ENCODE measurements at places on chromosomes 13 and 19. TPM values are rescaled to one million over a fixed set of nuclear protein-coding genes. Genes with fewer than 3 reads are reported as not detected.
A peak's percentile ranks its signal among the peaks of the same experiment; 100 is the strongest.

CEACAM21 gene
- 0.50 TPM for total RNA-seq

CADM4 gene
- total RNA-seq: 17.3 TPM

PLPP2 gene
- total RNA-seq: 45.1 TPM

KIR3DL1 gene
- total RNA-seq: not detected

TLE6 gene
- total RNA-seq: 2.7 TPM

- DNase-seq: no peak
These were observed 21.3 kb upstream of the TNFAIP8L1 start for GRCh38 chr19:4618019-4618418.

DNA sequence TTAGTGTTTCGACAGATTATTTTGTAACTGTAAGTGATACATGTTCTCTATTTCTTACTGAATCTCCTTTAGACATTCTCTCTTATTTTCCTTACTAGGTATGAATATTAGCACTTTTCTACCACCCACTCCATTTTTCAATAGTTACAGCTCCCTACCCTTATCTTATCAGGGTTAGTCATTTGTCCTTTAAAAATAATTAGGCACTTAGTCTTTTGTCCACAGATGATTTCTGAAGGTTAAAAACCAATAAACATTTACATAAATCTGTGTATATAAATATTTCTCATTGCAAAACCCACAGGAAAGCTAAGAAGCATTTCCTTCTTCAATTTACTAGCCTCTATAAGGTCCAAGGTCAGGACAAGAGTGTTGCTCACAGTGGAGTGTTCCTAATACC lies 624.1 kb upstream of the MIR17HG start:
- DNase-seq: no peak

DNA sequence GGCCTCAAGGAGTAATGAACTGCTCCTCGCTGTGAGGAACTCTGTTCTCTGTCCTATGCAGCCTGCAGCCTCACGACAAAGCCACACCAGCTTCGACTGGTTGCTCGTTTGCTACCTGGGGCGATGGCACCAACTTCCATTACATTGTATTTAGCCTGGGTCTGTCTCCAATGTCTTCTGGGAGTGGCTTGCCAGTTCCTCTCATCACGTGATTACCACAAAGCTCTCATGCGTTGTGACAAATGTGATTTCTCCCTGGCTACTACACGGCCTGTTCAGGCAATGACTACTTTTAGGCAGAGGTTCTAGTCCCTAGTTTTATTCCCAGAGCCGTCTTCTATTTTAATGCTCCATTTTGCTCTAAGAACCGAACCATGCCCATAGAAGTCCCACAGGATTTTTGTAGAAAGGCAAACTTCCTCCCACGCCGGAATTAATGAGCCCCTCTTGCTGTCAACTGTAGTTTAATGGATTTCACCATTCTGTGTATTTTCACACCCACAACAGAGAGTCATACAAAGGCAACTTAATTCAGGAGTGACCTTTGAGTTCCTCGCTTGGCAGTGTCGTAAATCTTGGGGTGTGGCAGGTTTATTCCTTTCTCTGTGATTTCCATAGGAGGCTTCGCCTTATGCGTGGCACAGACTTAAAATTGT lies 351.9 kb downstream of the EFNB2 start:
- no peak for DNase-seq

- no peak for DNase-seq
These were observed 121.8 kb upstream of the VSTM2B start for GRCh38 chr19:29404015-29404414.

- DNase-seq: peak; percentile 75
These were observed at the start of the genes MAN2B1 and WDR83 for GRCh38 chr19:12666265-12667048. Gene MAN2B1 (minus strand): TSS chr19:12666742. CDS start chr19:12666701, 41 bp downstream. Gene WDR83 (plus strand): TSS chr19:12666807. CDS start chr19:12669791, 2,984 bp downstream.

GRCh38 chr19:17097593-17098126 lies 22.1 kb downstream of the MYO9B start:
- peak; percentile 76 for DNase-seq

- no peak for DNase-seq
These were observed 138.1 kb upstream of the KL start for GRCh38 chr13:32878163-32878562.

DNA sequence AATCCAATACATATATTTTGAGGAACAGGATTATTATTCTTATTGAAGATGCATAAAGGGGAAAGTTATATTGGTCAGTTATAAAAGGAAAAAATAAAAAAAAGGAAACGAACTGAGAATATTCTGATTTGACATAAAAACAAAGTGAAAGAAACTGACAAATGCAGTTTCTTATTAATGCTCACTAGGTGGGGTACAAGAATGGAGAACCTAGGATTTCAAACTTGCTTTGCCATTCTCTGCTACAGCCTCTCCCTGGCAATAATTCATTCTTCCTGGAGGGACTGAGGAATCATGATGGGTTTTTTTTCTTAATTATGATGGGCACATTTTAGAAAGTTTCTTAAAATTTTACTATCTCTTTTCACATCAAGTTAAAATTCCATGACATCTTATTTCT lies 154.9 kb downstream of the PCDH9 start:
- no peak for DNase-seq

- peak; percentile 58 for DNase-seq
These were observed 24.2 kb downstream of the VRK3 start for GRCh38 chr19:50000841-50001557.

DNA sequence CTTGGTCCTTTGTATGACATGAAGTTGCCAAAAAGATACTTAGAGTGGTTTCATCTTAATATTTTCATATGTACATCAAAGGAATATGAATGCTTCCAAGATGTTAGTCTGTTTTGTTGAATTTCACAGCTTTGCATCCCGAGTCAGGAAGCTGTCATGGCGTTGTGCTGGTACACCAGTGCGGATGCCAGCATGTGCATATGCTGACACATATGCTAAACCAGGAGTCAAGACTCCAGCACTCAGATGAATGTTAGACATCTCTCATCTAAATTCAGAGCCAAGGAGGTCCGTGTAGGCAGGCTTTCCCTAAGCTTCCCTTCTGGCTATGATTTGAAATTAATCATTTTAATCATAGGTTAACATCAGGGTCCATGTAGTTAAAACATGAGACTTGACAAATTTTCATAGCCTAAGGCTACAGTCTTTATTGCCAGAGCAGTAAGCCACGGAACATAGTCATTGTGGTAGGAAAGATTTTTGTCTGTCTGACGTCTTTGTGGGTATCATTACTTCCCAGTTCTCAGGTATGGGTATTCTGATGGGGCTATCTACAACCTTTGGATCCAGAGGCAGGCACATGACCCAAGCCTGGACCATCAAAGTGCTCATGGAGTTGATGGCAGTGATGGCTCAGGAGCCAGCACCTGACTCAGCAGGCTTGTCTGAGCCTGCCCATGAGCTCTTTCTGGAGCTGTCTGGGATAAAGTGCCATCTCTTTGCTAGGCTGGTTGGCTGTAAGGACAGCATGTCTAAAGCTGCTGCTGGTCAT lies 246.1 kb downstream of the KCNRG start:
- no peak for DNase-seq

GRCh38 chr13:78657699-78658629 lies 991 bp downstream of the OBI1 start:
- DNase-seq: no peak
